ENCODE measurements at places on chromosomes 16 and 17.

DNA sequence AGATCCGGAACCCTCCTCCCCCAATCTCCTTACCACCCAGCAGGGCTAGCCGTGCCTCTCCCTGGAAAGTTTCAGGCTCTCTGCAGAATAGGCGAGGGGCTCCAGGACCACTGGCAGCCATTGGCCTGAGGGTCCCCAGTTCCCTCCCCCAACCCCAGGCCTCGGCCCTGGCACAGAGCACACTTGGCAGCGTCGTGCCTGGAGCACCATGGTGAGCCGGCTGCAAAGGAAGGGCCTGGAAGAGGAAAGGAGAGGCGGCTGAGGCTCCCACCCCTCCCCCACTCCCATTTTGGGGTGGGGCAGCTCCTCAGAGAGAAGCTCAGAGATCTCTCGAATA lies 369 bp upstream of the BTBD17 start:
- DNase-seq, result no peak

DNA sequence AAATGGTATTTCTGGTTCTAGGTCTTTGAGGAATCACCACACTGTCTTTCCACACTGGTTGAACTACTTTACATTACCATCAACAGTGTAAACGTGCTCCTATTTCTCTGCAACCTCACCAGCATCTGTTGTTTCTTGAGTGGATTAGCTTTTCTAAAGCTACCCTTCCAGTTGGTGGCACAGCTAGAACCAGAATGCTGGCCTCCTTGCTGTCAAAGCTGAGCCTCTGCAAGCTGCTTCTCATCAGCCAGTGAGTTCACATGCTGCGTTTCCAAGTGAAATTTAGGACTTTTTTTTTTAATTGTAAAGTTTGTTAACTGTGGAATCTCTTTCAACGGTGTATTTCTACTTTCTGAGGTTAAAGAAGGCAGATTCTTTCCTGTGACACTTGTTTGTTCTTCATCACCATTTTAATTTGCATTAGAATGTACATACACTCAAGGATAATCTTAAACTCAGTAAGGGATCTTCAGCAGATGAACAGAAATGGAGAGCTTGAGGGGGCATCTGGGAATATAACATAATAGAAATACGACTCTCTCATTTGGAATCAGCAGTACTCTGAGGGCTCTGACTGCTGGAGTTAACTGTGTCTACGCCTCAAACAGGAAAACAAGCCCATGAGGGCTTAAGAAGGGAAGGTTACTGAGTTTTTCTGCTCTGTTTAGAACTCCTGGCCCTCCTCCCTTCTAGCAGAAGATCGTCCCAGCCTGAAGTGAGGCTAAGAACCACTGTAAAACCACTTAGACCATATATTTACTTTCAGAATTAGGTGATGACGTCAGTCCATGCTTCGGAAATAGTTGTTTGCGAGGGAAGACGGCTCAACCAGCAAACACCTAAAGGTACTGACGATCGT lies 148.4 kb upstream of the FAM20A start:
- DNase-seq, result no peak

DNA sequence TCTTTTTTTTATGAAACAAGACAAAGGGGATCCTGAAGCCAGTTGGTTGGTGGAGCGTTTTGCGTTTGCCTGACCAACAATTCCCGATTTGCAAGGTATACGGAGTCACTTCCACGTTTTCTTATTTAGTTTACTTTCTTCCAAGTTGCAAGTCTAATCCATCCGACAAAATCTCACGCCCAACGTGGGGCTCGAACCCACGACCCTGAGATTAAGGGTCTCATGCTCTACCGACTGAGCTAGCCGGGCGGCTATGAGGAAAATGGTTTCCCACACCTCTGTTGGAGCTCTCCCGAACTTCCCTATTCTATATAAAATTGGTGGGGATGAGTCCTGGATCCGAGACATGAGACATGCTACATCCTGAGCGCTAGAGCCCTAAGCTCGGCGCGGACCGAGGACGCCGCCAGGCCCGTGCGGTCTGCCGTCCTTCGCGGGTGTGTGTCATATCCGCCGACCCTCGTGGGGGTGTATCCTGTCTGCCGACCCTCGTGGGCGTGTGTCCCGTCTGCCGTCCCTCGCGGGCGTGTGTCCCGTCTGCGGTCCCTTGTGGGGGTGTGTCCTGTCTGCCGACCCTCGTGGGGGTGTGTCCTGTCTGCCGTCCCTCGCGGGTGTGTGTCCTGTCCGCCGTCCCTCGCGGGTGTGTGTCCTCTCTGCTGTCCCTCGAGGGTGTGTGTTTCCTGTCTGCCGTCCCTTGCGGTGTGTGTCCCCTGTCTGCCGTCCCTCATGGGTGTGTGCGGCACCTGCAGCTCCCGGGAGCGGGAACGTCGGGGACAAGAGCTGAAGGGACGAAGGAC lies 22.6 kb downstream of the ZNF213 start:
- DNase-seq, result peak; percentile 92

DNA sequence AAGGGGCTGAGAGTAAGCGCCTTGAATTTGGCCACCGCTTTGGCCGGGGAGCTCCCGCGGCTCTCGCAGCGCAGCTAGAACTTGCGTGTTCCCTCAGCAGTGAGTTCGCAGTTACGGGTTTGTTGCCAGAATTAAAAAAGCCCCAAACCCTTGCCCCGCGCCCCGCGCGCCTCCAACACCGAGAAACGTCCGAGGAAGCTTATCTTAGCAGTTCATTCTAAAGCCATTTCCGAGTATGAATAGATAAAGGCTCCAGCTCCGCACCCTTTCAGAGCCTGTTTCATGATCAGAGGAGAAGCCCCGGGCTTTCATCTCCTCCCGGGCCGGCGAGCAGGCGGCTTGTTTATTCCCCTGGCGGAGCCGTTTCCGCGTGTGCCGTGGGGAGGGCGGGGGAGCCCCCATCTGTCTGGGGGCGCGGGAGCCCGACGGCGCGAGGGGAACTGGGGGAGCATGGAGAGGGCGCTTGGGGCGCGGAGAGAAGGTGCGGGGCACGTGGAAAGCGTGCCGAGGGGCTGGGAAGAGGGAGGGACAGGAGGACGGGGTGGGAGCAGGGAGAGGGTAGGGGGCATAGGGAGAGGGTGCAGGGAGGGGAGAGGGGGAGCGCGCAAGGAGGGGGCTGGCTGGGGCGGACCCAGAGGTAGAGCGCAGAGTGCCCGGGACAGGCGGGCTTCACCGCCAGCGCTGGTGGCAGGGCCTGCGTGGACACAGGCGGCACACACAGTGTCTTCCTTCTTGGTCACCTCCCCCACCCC lies 9.9 kb downstream of the TBX4 start:
- DNase-seq, result peak; percentile 80

- DNase-seq, result no peak
Observed at GRCh38 chr16:11668623-11669379, 546 bp downstream of the SNN start.

GRCh38 chr16:64926476-64926875 lies 195.4 kb downstream of the CDH11 start:
- DNase-seq, result no peak

DNA sequence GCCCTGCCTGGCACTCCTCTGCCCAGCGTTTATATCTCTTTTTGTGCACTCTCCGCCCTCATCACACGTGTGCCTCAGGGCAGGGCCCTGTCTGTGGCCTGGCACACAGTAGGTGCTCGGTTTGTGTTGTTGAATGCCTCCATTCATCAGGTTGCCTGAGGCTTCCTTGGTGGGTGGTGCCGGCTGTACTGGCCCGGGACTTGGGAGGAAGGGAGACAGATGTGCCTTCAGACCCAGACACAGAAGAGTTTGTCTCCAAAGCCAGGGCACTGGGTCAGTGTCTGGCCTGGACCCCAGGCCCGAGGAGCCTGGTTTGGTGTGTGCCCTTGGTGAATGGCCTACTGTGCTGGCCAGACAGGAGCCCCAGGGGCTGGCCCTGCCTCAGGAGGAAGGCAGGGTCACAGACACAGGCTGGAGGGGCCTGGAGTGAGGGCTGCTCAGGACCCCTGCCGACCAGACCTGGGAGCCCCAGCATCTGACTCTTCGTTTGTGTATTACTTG lies 71.6 kb downstream of the RAI1 start:
- no peak for DNase-seq

DNA sequence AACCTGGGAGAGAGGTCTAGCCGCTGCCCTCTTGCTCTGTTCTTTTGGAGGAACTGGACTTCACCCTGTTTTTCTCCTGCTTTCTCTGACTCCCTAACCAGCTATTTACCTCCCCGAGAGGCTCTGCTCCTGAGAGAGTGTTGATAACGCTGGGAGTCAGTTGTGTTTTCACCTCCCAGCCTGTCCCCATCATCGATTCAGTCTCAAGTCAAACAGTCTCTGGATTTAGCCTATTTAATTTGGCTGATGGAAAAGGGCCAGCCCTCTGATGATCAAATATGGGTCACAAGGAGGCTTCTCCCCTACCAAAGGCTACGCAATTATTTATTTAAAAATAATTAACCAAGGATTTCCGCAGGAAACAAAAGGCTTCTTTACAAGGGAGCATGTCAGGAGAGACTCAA lies 31.8 kb downstream of the HNF1B start:
- DNase-seq, result no peak
